ENCODE measurements at places on chromosomes 4 and X.

GRCh38 chr4:139142980-139143379 is 34.0 kb downstream of the ELF2 start:
- DNase-seq = no peak

DNA sequence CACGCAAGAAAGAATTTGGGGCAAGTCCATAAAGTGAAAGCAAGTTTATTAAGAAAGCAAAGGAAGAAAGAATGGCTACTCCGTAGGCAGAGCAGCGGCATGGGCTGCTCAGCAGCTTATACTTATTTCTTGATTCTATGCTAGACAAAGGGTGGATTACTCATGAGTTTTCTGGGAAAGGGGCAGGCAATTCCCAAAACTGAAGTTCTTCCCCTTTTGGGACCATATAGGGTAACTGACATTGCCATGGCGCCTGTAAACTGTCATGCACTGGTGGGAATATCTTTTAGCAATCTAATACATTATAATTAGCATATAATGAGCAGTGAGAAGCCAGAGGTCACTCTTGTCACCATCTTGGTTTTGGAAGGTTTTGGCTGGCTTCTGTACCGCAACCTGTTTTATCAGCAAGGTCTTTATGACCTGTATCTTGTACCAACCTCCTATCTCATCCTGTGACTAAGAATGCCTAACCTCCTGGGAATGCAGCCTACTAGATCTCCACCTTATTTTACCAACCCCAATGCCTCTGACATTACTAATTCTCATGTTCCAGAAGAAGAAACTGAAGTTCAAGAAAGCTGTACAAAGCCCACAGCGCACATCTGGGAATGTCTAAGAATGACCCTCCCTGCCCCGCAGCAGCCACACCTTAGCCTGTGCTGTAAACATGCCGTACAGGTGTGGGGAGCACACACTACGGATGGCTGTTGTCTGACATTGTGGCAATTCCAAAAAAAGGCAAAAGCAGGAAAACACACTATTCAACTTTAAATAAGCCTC is 18.6 kb downstream of the RXFP1 start:
- peak; percentile 85 for DNase-seq

- DNase-seq = no peak
Measured at GRCh38 chr4:152961773-152962115, 25.6 kb downstream of the FHDC1 start.

DNA sequence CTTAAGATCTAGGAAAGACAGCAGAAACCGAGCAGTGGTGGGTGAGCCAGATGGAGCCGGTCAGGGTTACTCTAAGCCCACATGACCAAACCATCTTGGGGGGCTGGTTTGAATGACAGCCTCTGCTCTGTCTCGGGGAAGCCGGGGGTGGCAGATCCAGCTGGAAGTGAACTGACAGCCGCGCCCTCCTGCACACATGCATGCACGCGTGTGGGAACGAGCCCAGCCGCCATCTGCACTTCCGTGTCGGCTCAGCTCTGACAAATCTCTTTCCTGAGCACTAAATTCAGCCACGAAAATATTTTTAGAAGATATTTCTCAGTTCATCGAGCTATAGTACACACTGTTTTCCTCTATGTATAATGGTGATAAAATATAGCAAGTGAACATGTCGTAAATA is 115.5 kb downstream of the DCTD start:
- DNase-seq = no peak

GRCh38 chr4:7254736-7255487 is 62.6 kb downstream of the SORCS2 start:
- no peak for DNase-seq

GRCh38 chrX:48894891-48895290 is 2.7 kb downstream of the TIMM17B start:
- DNase-seq = no peak

- DNase-seq = no peak
Measured at GRCh38 chr4:89904524-89904923, 9.9 kb downstream of the MMRN1 start.

GRCh38 chr4:3854661-3855060 is 88.5 kb downstream of the ADRA2C start:
- no peak for DNase-seq

DNA sequence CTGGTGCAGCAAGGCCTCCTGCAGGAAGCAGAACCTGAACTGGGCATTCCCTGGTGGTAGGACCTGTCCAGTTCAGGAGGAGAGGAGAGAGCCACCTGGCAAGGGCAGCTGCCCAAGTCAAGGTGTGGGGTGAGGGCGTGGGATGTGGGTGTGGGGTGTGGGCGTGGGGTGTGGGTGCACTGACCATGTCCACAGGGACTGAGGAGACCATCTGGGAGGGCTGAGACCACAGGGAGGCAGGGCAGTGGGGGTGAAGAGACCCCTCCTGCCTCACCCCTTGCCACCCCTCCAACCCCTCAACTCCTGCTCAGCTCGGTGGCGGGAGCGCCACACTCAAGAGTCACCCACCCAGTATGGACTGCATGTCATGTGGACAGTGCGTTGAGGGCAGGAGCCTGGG is 117.9 kb downstream of the CPZ start:
- no peak for DNase-seq

DNA sequence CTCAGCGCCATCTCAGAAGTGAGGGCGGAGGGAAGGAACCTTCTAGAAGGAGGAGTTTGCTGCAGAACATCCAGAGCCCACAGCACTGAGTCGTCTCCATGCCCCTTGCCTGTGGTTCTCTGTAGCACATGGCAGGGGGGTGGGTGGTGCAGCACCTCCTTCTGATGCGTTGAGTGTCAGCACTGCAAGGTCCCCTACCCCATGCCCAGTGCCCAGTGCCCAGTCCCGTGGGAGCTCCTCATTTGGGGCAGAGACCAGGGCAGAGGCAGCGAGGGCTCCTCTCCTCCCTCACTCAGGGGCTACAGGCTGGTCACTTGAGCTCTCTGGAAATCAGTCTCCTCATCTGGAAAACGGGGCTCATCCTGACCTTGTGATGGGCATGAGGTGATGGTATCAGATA is 78.1 kb downstream of the HTRA3 start:
- DNase-seq = no peak

GRCh38 chr4:88719381-88719780 is 21.8 kb upstream of the NAP1L5 start:
- DNase-seq = no peak

DNA sequence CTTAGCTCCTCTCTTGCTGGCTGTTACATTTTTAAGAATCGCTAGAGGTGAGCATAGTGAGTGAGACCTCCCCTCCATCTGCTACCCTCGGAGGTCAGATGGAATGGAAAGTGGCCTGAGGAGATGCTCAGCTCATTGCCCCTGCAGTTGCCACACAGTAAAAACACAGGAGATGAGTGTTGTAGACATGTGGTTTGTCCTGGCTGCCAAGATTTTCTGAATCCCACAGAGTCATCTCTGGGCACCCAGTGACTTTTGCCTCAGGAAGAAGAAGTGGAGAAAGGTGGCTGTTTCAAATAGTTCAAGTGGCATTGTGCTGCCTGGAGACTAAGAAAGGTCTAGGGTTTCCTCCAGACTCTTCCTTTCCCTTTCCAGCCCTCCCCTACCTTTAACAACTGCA is 271.0 kb downstream of the STK32B start:
- DNase-seq = no peak

DNA sequence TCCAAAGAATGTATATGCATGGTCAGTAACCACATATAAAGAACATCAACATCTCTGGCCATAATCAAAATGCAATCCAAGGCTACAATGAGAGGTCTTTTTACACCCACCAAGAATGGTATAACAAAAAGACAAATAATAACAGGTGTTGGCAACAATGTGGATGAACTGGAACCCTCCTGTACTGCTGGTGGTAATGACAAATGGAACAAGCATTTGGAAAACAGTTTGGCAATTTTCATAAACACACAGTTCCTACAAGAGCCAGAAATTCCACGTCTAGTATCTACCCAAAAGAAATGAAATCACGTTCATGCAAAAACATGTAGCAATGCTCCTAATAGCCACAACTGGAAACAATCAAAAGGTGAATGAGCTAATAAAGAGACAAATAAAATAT is 11.7 kb downstream of the UGT2B4 start:
- DNase-seq = no peak

DNA sequence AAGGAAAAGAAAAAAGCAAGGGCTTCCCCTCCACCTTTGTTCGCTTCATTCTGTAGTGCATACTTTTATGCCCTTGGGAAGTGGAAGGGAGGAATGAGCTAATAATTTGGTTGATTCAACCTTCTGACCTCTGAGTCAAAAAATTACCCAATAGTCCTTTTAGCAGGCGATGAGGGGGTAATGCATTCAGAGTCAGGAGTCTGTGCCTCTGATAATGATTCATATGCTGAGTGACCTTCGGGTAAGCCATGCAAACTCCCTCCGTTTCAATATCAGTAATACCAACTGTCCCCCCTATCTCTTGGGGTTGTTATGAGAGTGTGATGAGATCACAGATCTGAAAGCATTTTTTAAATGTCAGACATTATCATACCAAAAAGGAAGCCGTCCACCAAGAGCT is 41.6 kb upstream of the ACSL4 start:
- DNase-seq = peak; percentile 73

GRCh38 chr4:183765251-183765911 is 106.3 kb downstream of the TRAPPC11 start:
- DNase-seq = no peak

- peak; percentile 49 for DNase-seq
Measured at GRCh38 chr4:98939892-98940298, 11.0 kb upstream of the EIF4E start.

- peak; percentile 55 for DNase-seq
Measured at GRCh38 chr4:159103384-159103990, 608 bp downstream of the RAPGEF2 start.

DNA sequence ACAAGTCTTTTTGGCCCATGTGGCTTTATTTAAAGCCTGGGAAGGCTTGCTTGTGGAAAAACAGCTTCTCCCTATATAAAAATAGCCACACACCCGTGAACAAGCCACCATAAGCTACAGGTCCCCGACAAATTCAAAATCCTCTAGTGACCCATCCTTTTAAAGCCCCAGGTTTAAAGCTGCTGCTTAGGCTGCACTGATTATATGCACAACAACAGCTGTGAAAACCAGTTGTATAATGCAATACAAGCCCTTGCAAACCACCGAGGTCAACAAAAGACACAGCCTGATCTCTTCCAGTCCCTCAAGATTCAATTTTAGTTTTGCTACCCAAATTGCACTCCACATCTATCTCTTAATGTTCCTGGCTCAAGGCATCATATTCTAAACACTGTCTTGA is 186.0 kb upstream of the WDFY3 start:
- DNase-seq = no peak

DNA sequence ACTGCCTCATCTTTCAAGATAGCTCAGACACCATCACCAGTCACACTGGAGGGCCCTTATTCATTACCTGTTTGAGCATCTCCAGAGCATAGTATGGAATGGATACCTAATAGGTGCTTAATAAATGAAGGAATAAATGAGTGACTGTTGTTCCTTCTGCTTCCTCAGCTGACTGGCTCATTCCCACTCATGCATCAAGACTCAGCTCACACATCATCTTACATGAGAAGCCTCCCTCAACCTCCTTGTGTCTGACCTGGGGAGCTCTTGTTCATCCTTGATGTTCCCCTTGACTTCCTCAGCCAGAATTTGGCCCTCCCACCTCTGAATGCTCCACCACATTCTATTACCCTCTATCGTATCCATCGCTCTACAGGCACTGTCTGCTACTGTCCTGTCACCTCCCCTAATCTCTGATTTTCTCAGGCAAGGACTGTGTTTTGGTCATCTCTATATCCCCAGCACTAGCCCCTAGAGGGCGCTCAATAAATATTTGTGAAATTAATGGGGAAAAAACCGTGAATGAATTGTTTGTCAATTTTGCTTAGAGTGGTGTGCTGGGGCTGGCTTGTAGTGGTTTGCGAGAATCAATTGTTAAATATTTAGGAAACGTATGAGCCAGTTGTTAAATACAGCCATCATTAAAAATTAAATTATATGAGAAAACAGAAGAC is 88.3 kb downstream of the NHSL2 start:
- DNase-seq = no peak

DNA sequence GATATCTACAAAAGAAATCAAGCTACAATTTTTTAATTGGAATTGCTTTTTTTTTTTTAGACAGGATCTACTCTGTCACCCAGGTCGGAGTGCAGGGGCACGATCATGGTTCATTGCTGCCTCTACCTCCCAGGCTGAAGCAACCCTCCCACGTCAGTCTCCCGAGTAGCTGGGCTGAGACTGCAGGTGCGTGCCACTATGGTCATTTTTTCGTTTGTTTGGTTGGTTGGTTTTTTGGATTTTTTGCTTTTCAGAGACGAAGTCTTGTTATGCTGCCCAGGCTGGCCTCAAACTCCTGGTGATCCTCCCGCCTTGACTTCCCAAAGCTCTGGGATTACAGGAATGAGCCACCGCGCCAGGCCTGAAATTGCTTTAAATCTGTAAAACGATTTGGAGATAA is 15.6 kb downstream of the RGN start:
- DNase-seq = no peak

DNA sequence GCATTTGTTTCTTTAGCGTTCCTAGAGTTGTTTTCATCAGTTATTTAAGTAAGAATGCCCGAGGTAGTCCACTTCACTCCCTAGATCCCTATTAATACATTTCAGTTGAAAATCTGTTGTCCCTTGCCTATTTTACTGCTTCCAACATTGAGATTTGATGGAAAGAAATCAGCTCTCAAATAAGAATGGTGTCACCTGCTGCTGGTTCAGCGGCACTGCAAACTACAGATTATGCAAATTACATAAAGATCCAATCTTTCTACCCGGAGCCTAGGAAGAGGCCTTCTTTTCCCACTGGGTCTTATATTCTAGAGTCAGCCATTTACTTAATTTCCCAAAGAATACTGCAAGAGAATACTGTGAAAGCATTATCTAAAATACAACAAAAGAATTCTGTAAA is 597.6 kb upstream of the MAGEB2 start:
- no peak for DNase-seq

GRCh38 chrX:37787423-37787869 is 7.6 kb downstream of the CYBB start:
- DNase-seq = no peak

GRCh38 chrX:87338510-87338909 is 179.1 kb upstream of the KLHL4 start:
- DNase-seq = peak; percentile 15

GRCh38 chr4:80374180-80374579 is 38.6 kb downstream of the CFAP299 start:
- no peak for DNase-seq

DNA sequence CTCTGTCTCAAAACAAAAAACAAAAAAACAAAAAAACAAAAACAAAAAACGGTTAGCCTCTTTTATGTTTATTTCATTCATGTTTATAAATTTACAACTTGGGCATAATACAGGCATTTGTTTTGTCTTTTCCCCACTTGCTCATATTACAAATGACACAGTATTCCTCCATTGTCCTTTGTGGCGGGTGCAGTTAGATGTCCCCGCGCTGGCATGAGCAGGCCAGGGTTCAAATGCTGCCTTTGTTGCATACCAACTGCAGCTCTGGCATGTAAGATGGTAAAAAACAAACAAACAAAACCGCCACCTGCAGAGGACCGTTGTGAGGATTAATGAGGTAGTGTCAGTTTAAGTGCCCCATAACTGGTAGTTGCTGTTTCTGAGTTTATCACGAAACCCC is 16.1 kb upstream of the HPF1 start:
- DNase-seq = no peak

DNA sequence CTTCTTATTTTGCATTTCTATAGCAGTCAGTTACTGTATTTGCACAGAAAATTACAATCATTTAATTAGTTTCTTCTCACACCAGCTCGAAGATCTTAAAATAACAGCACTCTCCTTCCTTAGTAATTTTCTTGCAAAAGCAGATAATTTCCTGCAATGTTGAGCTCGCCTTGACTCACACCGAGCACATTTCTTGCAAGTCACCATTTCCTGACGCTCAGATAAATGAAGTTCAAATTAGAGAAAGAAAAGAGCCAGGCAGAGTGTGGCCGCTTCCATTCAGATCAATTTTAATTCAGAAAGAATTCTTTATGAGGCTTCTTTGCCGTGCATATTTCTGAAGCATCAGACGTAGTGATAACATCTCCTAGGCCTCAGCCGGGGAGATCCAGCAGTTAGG is 10.1 kb downstream of the SORCS2 start:
- DNase-seq = no peak
